NCI-H187 treated with DMSO at 0.1 percent for 48 hours (cell line): ENCODE measurements at places on chromosomes 12 and 14.

DNA sequence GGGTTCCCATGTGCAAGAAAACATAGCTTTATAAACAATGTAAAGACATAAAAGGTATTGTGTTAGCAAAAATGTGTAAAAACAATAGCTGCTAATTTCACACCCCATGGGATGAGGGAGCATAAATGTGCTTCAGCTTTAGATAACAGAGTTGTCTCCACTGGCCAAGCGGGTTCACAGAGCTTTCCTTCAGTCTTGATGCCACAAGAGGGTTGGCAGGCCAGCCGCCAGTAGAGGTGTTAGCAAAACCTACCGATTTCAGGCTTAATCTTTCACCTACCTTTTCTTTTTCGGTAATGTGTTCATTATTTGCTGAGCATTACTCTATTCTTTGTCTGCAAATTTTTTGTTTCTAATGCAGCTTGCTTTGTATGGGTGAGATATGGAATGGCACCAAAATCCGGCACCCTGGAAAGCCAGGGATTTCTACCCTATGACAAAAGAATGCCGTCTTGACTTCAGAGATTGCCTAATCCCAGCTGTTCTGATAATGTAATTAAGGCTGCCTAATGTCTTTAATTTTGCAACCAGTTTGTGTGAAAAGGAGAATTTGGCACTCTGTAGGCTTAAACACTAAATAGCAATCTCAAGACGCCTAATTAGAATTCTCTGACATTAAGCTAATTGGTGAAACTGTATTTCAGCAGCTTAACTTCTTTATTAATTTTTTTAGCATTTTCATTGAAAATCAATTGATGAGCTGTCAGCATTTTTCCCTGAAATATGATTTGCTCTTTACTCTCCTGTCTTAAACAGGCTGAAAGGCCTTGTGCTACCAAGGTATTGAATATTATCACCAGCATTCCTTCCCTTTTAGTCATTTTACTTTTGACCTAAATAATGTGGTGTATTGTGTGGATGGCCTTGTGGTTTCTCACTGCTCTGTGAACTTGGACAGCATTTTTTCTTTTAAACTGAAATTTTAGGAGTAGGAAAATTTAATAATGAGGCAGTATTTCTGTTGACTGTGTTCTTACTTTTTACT is 60.7 kb downstream of the POLR3B start:
- DNase-seq = no peak

GRCh38 chr12:3313675-3314663 is 177.0 kb upstream of the PRMT8 start:
- no peak for DNase-seq

- no peak for DNase-seq
Measured at GRCh38 chr12:110351119-110351518, 52.4 kb downstream of the ANAPC7 start.

GRCh38 chr12:101527682-101528081 is 52.5 kb downstream of the SPIC start:
- no peak for DNase-seq

- DNase-seq = no peak
Measured at GRCh38 chr14:100317389-100317788, 5.8 kb upstream of the SLC25A47 start.

GRCh38 chr14:95260537-95261361 is 59.0 kb downstream of the CLMN start:
- DNase-seq = no peak

DNA sequence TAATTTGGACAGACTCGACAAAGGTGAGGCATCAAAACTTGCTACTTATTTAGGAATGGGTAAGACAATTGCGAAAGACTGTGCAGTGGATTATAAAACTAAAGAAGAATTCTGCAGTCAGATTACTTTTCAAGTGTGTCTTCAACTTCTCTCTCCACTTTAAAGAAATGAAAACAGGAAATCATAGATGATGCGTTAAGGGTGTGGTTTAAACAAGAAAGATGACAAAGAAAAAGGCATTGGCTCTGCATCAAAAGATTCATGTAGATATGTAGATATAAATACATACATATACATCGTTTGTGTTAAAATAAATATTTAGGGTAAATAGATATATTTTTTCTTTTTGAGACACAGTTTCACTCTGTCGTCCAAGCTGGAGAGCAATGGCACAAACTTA is 74.6 kb upstream of the PARP11 start:
- DNase-seq = no peak

DNA sequence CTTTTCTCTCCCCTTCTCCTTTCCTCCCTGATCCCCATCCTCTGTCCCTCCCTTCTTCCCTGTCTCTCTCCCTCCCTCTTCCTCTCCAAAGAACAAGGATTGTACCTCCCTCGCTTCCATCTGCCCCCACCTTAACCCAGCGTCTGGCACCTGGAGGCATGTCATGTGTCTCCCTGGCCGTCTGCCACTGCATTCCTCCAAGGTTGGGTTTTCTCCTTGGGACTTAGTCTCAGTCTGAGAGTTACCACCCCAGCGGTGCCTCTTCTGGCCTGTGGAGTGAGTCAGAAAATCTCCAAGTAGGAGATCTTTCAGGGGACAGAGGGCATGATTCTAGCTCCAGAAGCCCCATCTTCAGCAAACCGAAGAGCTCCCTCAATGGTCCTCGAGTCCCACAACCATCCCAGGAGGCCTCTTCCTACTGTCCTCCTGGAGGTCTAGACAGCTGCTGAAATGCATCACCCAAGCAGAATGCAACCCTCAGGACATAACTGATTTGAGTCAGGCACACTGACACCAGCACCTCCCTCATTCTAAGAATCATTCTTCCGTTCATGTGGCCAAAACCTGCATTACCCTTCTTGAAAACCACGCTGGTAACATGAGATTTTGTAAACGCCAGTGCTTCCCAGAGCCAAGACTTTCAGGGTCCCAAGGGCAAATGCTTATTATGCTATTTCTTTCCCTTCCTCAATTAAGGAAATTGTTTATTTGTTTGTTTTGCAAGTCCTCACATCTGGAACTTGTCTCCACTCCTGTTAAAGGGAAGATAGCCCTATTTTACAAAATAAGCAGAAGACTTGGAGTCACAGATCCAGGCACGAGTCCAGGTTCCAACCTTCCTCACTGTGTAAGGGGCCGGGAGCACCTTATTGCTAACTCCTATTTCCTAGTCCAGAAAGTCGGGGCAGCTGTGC is 463.2 kb downstream of the BCL11B start:
- no peak for DNase-seq

DNA sequence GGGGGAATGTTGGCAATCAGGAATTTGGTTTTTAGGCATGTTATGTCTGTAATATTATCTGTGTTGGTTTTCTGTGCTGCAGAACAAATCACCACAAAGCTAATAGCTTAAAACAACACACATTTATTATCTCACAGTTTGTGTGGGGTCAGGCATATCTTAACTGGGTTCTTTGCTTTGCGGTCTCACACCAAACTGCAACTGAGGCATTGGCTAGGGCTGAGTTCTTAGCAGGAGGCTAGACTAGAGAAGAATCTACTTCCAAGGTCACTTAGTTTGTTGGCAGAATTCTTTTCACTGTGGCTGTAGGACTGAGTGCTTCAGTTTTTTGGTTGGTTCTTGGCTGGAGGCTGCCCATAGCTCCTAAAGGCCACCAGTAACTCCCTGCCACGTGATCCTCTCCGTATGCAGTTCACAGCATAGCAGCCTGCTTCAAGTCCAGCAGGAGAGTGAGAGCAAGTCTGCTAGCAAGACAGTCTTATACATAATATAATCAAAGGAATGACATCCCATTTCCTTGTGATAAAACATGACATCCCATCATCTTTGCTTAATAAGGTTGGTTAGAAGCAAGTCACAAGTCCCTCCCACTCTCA is 21.6 kb downstream of the ATF1 start:
- DNase-seq = no peak

DNA sequence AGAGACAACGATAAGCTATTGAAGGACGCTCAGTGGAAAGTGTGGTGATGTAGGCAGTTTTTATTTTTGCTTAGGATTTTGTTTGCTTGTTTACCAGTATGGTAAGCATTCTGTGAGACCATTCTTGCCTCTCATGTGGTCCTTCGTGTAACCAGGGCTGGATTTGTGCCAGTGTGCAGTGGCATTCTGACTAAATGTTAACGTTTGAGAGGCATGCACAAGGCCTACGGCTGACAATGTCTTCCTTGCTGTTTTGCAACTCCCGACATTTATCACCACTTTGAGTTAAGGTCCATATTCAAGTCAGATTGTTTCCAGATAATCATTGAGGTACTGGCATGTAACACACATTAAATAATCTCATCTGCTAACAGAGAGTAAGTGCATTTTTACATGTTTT is 102.3 kb upstream of the BCAT1 start:
- no peak for DNase-seq

- no peak for DNase-seq
Measured at GRCh38 chr12:7483343-7483742, 20.2 kb downstream of the CD163 start.

DNA sequence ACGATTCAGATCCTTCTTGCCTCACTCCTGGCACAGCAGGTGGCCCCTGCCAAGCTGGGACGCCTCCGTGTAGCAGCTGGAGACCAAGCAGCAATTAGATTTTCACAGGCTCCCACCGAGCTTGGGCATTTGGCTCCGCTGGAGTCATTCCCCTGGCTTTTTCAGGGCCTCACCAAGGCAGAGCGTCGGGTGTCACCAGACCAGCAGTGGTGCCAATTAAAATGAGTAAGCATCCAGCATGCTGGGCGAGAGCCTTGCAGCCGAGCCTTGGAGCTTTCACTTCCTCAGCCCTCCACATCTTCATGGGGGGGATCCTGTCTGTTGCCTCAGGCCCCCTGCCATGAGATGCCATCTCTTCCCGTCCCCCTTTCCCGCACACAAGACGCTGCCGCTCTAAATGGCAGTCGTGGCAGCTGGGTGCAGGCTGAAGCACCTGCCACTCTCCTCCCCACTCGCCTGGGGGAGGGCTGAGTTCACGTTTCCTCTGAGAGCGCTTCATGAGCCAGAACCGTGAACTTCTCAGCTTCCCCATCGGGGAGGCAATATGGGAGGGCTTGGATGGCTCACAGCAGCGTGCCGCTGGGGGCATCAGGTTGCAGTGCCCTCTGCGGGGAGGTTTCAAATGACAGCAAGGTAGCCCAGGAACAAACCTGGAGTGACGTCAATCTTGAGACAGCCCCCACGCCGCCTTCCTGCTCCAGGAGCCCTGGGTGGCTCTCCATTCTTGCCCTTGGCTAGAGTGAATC is 11.7 kb downstream of the TPCN1 start:
- peak; percentile 86 for DNase-seq
